CD4-positive, alpha-beta T cell treated with Interleukin-2 at 100 ng/mL for 4 hours (primary cell): ENCODE measurements at places on chromosomes 12 and 14.

DNA sequence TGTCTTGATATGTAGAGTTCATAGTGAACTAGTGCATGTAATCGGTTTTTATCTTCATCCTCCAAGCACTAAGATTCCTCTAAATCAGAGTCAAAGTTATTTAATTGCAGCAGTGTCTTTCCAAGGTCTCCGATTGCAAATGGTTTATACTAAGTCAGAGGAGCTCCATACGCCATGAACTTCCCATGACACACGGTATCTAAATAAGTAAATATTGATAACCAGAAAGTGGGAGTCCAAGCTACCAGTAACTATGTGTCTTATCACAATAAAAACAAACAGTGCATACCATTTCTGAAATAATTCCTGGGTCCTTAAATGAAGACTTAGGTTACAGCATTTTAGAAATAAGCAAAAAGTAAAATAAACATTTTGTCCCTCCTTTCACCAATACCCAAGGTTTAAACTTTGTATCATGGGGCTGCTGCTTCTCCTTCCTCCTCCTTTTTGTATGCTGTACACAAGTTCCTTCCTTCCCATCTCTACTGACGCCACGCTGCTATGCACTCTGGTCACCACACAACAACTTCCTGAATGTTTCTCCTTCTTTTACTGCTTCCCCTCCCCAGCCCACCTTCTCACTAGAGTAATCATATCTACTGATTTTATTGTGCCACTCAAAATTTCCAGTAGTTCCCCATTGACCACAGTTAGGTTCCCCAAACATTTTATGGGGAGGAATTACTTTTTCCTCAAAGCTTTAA lies 10.7 kb downstream of the NR1H4 start:
- DNase-seq: no peak

GRCh38 chr12:27493260-27493940 lies 30.6 kb upstream of the PPFIBP1 start:
- no peak for DNase-seq

DNA sequence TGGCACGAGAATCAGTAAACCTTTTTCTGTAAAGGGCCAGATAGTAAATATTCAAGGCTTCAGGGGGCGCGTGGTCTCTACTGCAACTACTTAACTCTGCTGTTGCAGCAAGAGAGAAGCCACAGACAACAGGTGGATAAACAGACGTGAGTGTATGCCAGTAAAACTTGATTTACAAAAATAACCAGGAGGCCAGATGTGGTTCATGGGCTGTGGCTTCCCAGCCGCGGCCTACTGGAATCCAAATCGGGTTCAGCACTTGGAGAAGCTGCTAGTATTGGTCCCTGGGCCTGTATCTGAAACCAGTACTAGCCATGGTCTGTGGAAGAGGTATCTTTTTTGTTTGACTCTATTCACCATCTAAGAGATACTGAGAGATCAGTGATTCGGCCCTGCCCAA lies 13.3 kb downstream of the PPP2R5C start:
- no peak for DNase-seq

DNA sequence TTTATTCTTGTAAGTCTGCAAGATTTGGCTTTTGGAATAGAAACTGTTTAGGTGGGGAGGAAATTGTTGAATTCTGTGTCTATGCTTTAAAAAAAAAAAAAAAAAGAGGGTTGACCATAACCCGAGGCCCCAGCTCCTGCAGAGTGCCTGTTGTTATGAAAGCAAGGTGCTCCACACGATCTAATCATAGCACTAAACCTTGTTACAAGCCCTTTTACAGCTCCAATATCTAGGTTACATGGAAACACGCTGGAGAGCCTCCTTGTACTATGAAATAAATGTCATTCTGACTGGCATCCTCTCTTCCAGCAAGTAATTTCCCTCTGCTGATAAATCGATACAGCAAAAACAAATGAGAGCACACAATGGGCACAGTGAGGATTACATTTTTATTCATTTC lies 303.1 kb upstream of the SOX5 start:
- DNase-seq: no peak

DNA sequence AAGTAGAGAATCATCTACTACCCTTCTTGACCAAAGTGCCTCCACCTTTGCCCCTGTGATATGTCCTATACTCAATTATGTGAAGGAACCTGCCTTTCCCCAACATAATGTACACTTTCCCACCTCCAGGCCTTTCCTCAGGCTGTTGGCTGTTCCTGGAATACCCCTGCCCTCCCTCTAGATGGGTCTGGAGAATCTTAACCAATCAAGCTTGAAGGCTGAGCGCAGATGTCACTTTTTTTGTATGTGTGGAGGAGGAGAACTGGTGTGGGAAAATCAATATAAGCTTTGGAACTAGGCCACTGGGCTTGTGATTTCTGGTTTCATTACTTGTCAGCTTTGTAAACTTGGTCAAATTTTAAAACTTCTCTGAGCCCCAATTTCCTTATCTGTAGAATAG lies 4.7 kb downstream of the BMAL2 start:
- no peak for DNase-seq

- no peak for DNase-seq
Measured at GRCh38 chr12:122097927-122098756, 19.6 kb downstream of the MLXIP start.

- peak; percentile 38 for DNase-seq
Measured at GRCh38 chr12:132178801-132179401, 34.6 kb downstream of the NOC4L start.

GRCh38 chr12:17642340-17642650 lies 447.7 kb downstream of the RERGL start:
- DNase-seq: no peak

GRCh38 chr12:71142016-71142415 lies 15.8 kb downstream of the TSPAN8 start:
- DNase-seq: no peak

- no peak for DNase-seq
Measured at GRCh38 chr14:91392623-91393303, 24.9 kb downstream of the CCDC88C start.

- no peak for DNase-seq
Measured at GRCh38 chr14:85595981-85596380, 66.0 kb downstream of the FLRT2 start.

DNA sequence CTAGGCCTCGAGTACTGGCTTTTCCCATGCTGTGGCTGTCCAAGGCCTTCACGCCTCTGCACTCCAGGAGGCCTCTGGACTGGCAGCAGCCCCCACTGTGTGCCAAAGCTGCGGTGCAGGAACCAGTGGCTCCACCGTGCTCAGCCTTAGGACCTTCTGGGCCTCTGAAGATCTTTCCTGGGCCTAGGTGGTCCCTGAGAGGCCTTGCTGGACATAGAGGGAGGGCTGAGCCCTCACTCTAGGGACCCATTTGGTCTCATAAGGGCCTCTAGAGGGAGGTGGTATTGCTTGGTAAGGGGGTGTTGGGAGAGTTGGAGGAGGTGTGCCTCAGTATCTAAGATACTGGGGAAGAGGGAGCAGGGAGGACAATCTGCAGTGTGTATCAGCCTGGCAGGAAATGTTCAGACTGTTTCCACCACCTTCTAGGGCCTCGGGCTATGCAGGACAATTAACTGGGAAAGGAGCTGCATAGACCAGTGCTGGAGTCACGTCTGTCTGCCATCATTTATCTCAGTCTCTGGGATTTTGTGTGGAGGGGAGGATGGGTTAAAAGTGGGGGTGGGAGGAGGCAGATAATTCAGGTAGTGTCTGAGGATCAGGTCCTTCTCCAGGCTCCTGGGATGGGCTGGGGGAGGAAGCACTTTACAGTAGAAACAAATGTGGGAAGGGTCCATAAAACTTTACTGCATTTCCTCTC lies 2.9 kb downstream of the HOXC5 start:
- no peak for DNase-seq

- no peak for DNase-seq
Measured at GRCh38 chr14:94144765-94145164, 15.4 kb upstream of the IFI27L2 start.

DNA sequence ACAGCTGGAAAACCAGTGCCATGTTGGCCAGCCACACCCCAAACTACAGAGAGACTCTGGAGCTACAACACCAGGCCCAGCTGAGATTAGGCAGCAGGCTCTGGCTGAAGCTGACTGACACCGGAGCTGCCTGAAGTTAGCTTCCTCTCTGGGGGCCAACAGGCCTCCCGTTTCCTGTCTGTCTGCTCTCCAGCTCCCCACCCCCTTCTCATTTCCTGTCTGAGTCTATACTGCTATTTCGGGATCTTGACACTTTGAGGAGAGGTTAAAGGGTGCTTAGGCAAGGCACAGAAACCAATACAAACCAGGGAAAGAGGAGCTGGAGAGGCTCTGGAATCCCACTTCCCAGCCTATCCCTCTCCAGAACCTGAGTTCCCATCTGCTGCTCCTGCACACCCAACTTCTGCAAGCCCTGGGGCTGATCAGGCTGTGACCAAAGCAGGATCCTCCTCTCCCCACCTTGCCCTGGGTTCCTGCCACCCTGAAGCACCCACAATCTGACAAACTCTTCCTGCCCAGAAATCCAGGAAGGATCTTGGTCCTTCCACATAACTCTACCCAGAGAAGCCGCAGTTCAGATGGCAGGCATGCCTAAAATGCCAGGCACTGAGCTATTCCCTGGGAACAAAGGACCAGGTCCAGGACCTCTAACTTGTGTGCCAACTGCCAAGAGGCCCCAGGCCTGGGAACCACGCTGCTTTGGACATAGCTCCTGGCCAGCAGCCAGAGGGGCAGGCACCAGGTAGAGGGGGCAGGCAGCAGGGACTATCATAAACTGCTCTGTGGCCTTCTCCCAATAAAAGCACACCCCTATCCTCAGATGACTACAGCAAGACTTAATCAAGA lies 39.9 kb downstream of the PRPF40B start:
- peak; percentile 84 for DNase-seq

DNA sequence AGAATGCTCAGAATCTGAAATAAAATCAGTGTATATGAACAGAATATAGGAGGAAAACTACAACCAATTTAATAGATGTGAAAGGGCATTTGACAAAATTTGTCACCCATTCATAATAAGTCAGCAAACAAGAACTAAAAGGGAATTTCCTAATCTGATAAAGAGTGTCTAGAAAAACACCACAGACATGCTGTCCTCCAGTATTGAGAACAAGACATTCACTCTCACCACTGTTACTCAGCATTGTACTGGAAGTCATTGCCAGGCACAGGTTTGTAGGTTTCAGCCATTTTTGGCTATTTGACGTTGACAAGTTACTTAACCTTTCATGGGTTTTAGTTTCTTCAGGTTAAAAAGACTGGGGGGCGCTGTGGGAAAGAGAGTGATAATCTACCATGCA lies 13.2 kb downstream of the EIF2S1 start:
- peak; percentile 11 for DNase-seq

DNA sequence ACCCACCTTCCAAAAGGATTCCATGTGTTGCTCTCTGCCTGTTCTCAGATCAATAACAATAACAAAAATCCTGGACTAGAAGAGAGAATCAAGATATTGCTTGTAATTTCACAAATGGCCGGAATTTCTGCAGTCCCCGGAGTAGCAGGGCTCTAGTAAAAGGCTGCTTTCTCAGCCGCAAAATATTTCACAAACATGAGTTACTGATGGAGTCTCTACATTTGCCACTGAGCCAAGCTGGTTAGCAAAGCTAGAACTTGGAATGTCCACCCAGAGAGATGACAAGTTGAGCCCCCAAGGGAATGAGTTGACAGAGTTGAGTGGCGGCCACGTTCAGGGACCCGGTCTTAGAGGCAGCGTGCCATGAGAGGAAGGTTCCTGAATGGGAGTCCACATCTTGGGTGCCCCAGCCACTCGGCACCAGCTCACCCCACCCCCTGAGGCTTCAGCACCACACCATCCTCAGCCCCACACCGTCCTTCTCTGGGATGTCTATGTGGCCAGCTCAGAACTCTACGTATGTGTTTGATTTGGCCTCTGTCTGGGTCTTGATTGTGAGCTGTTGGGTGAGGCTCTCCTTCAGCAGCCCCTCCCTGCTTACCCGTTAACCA lies 15.9 kb downstream of the FBLN5 start:
- no peak for DNase-seq

- DNase-seq: no peak
Measured at GRCh38 chr12:107138990-107139389, 45.6 kb upstream of the CRY1 start.

GRCh38 chr14:96515731-96516130 lies 13.5 kb downstream of the PAPOLA start:
- no peak for DNase-seq

DNA sequence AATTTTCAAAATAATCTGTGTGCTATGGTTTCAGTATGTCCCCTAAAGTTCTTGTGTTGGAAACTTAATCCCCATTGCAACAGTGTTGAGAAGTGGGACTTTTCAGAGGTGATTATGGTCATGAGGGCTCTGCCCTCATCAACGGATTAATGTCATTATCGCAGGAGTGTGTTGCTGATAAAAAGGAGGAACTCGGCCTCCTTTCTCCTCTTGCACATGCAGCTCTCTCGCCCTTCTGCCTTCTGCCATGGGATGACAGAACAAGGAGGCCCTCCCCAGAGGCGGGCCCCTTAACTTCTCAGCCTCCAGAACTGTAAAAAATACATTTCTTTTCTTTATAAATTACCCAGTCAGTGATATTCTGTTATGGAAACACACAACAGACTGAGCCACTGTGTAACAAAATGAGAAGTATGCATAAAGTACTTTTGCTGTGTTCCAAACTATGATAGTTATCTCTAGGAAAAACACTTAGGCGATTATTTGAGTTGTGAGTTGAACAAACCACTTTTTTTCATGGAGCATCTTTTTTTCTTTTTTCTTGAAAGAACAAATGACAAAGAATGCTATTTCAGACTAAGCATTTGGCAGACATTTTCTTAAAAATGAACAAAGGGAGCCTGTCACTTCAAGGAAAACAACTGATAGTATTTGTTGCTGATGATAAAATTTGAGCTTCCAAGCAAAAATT lies 134.8 kb upstream of the FUT8 start:
- DNase-seq: no peak

- no peak for DNase-seq
Measured at GRCh38 chr14:63454863-63455622, 88.1 kb downstream of the PPP2R5E start.

DNA sequence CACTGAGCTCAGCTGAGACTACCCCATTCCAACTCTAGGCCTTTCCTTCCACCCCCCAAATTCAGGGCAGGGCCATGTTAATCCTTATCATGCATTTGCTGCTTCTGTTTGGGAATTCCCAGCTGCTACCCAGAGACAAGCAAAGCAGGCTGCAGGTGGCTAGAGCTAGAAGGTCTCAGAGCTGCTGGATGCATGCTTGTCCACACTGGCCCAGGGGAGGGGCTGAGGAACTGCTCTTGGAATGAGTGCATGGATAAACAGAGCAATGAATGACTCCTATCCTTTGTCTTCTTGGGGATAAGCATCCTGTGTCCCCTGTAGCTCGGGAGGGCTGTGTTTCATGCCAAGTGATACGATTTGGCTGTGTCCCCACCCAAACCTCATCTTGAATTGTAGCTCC lies 136.8 kb upstream of the NOS1 start:
- DNase-seq: no peak

- no peak for DNase-seq
Measured at GRCh38 chr12:112327209-112327938, 54.9 kb downstream of the HECTD4 start.
